Activated naive CD4-positive, alpha-beta T cell treated with anti-CD3 and anti-CD28 coated beads, Interleukin-2, amount 10 ng/mL, durations not matched to agents 7 days and 5 days (primary cell): ENCODE measurements at places on chromosomes 13 and 19.
A peak's percentile ranks its signal among the peaks of the same experiment; 100 is the strongest.

GRCh38 chr19:3269916-3270671, 45.6 kb downstream of the CELF5 start:
- DNase-seq: no peak

- no peak for DNase-seq
These were observed 18.2 kb upstream of the STK24 start for GRCh38 chr13:98595134-98595533.

- no peak for DNase-seq
These were observed 9.2 kb downstream of the CCDC8 start for GRCh38 chr19:46404055-46404752.

DNA sequence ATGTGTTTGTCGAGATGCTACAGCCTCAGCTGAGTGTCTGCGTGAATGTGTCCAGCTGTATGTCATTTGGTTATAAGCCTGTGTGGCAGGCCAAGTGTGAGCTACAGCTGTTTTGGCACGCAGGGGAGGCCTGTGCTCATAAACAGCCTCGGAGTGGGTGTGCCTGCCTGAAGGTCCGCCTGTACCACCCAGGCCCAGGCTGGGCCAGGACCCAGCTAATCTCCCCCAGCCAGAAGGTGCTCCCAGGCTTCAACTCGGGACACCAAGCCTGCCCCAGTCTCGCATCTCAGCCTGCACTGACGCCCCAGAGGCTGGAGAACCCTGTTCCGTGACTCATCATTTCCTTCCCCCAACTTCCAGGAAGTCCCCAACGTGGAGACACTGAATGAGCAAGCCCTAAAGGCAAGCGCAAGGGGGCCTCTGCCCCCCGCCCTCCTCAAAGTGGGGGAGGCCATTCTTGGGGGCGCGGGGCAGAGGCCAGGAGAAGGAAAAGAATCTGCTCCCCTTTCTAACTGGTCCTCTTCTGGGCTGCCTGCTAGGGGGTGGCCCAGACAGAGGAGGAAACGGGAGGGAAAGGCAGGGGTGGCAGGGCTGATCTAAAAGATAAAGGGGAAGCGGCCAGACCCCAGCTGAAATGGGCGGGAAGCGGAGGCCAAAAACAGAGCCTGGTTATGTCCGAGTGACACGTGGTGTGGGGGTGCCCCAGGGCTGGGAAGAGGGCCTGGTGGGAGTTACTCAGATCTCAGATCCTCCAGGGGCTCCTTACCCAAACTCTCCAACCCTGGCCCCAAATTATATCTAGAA, 2.0 kb downstream of the SLC1A5 start:
- peak; percentile 85 for DNase-seq

DNA sequence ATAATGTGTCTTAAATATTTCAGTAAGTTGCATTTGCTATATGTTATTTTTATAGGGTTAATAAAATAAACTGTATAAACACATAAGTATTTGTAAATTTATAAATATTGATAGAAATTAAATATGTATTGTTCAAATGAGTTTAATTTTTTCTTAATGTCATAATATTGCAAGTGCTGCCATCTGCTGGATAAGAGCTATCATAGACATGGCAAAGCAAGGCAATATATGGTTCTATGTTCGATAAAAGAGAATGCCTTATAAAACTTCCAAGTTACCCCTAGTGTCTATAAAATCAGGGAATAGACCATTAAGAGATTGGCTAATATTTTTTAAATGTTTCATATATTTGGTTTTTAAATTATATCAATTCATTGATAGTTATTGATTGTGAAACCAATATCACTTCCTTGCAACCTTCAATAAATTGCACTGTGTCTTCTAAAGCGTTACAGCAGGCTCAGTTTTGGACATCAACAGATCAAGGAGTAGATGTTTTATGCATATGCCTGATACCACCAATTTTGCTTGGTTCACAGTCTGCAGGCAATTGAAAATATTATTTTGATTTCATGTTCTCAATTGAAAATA, 29.0 kb upstream of the SLITRK6 start:
- no peak for DNase-seq

GRCh38 chr19:47239610-47240296, 8.8 kb upstream of the BBC3 start:
- DNase-seq: peak; percentile 81

- no peak for DNase-seq
These were observed 15.2 kb upstream of the TOMM40 start for GRCh38 chr19:44875666-44876451.

DNA sequence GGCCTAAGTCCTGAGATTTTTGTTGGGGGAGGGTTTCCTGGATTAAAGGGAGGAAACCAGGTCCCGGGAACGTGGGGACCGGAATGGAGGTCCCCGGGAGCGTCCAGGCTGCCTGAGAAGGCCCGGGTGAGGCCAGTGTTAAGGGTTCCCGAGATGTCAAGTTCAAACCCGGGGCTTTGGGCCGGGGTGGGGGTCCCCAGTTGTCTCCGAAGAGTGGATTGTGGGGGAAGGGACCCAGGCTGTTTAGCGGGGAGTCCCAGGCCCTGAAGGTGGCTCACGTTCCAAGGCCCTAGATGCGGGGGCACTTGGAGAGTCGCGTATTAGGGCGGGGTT, 262 bp downstream of the COX7A1 start:
- no peak for DNase-seq
